Adrenal gland (tissue), 19 donors: ENCODE measurements at places on chromosomes 7 and 10. TPM values are rescaled to one million over a fixed set of nuclear protein-coding genes. Genes with fewer than 3 reads are reported as not detected.

BAMBI gene
- 33.6 TPM for total RNA-seq

COL26A1 gene
- 18.8 TPM for total RNA-seq

KIAA1217 gene
- total RNA-seq, result 53.1 TPM

AKR1C2 gene
- 4.1 TPM for total RNA-seq

TNKS2 gene
- total RNA-seq, result 30.0 TPM

FAM25G gene
- not detected for total RNA-seq

OR2A1 gene
- total RNA-seq, result not detected

- peak; percentile 53 for DNase-seq
Measured at GRCh38 chr10:78700413-78700812, 368.4 kb upstream of the ZMIZ1 start.

- no peak for DNase-seq
Measured at GRCh38 chr7:21028599-21028998, 241.9 kb upstream of the SP8 start.

DNA sequence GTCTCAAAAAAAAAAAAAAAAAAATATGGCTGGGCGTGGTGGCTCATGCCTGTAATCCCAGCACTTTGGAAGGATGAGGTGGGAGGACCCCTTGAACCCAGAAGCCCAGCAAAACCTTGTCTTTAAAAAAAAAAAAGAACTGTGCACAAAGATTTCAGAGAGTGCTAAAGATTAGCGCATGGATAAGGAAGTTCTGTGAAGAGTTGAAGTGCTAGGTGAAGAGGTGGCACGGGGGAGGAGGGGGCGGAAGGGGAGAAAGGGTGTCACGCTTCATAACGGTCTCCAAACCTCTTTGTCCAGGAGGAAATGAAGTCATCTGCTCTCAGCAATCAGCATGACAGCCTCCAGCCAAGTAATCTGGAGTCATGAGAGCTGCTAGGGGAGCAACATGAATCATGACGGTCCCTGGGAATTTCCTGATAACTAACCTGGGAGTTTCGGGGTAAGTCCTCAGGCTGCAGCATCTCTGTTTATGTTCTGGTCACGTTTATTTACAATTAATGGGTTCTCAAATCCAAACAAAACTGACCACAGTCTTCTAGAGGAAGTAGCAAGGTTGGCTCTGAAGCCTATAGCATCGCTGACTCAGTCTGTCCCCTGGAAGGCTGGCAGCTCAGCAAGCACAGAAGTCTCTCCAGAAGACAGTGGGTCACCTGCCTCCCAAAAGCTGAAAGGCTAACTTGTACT lies 1.9 kb upstream of the PLAU start:
- DNase-seq, result peak; percentile 35

GRCh38 chr10:44958898-44959246 lies 730 bp upstream of the RASSF4 start:
- no peak for DNase-seq

- DNase-seq, result no peak
Measured at GRCh38 chr7:79789584-79790345, 336.3 kb upstream of the MAGI2 start.

- peak; percentile 69 for DNase-seq
Measured at GRCh38 chr10:101095550-101096213, 33.9 kb downstream of the KAZALD1 start.

DNA sequence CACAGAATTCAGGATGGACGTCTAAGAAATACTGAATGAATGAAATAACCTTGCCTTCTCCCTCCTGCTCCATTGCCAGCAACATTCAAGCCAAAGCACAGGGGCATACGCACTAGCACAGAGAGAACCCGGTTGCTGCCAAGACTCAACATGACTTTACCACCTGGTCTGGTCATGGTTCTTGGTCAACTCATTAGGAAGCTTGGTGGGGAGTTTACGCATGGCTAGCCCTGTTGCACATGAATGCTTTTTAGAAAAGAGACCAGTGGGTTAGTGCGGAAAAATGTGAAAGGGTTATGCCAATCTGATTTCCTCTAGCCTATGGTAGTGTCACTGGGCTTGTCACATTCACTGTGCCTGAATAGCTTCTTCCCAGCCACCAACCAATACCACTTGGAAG lies 187.6 kb upstream of the NEBL start:
- no peak for DNase-seq
